ENCODE measurements at places on chromosomes 2 and 18.

DNA sequence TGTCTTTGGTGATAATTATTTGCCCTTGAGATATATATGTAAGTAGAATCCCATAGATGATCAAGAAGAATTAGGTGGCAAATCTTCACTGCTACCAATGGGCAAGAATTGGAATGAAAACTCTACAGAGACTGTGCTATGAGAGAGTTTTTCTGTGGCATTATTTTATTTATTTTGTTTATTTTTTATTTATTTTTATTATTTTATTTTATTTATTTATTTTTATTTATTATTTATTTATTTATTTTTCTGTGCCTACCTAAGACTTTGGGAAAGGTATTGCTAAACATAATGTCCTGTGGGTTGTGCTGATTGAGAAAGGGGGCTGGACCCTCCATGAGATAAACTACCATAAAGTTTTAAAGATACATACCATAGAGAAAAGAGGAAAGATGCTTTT, 16.6 kb upstream of the NR4A2 start:
- no peak for DNase-seq

GRCh38 chr18:36041146-36041545, 26.2 kb downstream of the RPRD1A start:
- DNase-seq: no peak

- DNase-seq: no peak
Observed at GRCh38 chr2:207395535-207396251, 134.1 kb upstream of the CREB1 start.

DNA sequence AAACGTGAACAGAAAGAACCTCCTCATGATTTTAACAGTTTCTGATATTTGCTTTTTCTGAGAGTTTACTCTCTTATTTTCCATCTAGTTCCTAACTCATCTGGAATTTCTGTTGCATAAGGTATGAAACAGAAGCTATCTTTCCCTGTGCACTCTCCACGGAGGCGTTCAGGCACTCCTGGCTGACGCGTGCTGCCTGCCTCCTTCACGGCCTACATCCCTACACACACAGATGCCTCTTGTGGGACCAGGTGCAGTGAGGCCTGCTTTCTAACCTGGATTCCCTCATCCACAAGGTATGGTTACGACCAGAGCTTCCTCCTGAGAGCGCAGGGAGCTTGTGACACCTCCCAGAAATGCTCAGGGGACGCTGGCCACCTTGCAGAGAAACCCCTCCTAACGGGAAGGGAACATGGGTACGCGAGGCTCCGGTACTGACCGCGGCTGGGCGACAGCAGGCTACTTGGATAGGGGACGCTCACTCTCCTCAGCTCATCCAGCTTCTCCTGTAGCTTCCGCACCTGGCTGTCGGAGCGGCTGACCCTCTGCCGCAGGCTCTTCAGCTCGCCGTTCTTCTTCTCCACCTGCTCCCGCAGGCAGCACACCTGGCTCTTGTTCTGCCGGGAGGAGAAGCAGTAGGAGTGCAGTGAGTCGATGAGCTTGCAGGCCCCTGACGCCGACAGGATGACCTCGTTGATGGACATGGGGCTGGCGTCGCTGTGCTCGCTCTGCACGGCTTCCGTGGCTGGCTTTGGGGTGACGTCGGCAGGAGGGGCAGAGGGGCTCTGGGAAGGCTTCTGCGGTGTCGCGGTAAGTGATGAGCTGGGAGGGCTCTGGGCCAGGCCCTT, 4.3 kb downstream of the THAP4 start:
- DNase-seq: no peak

DNA sequence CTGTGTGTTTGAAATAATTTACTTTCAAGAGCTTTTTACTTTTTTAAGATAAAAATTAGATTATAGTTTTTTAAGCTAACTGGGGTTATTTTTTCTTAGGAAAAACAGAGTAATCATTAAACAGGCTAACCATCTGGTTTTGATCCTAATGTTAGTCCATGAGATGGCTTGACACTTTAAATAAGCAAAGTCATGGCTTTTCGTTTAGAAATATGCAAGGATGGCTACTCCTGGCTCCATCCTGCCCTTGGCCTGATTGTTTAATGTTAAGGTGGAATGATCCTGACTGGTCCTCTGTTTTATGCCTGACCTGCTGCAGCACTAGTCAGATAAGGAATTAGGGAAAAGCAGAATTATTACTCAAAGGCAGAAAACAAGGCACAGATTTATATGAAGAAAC, 39.7 kb upstream of the PNPT1 start:
- DNase-seq: no peak

DNA sequence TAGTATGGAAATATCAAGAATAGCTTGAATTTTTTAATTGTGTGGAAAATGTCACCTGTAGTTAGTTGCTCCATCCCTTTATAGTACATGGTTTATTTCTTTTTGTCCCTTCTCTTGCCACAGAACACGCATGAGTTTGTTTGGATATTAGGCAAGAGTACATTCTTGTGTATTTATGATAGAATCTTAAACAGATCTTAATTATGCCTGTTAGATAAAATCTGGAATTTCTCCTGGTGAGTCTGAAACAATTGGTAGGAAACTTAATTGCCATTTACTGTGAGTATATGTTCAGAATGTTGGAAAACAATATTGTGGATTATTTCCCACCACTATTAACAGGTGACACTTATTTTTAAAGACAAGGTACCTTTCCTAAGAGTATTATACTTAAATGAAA, 30.2 kb upstream of the CABYR start:
- DNase-seq: no peak

Data from GM19239 (cell line).